ENCODE measurements at places on chromosomes 7 and 10. TPM values are rescaled to one million over a fixed set of nuclear protein-coding genes. Genes with fewer than 3 reads are reported as not detected.

The CALHM1 gene
- total RNA-seq, result not detected

The ETV1 gene
- 4.7 TPM for total RNA-seq

The TAS2R3 gene
- 0.18 TPM for total RNA-seq

The ZFAND4 gene
- total RNA-seq, result 22.8 TPM

The ELAPOR2 gene
- total RNA-seq, result not detected

DNA sequence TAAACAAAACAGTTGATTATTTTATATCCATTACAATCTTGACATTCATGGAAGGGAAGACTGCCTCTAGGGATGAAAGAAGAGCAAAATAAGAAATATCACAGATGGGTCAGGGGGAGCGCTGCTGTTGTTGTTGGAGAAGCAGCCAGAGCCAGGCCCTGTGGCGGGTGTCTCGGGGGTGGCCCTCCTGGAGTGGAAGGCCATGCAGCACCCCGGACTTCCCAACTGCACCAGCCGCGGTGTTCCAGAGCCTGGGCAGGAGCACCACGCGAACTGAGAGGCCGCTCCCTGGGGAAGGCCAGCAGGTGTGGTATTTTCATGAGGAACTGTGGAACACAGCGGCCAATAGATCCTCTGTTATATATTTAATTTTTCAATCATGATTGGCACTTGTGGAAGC, 72.4 kb upstream of the VSTM2A start:
- DNase-seq, result no peak

DNA sequence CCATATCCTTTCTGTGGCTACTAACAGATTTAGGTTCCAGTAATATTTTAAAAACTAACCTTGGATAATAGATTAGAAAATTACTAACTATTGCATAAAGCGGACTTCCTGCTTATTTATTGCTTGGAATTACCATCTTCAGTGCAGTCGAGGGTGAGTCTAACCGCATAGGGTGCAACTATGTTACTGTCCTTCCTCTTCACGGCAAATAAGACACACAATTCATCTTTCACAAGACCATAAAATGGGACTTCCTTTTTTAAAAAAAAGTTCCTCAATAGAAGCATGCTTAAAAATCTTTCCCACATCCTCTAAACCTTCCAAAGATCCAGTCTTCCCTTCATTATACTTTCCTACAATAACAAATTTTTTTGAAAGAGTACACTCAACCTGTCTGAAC, 2.1 kb downstream of the SLC25A40 start:
- DNase-seq, result no peak

GRCh38 chr7:114923403-114923713, 1.5 kb downstream of the MDFIC start:
- DNase-seq, result no peak

GRCh38 chr10:86087716-86088115, 278.9 kb downstream of the GRID1 start:
- DNase-seq, result no peak

DNA sequence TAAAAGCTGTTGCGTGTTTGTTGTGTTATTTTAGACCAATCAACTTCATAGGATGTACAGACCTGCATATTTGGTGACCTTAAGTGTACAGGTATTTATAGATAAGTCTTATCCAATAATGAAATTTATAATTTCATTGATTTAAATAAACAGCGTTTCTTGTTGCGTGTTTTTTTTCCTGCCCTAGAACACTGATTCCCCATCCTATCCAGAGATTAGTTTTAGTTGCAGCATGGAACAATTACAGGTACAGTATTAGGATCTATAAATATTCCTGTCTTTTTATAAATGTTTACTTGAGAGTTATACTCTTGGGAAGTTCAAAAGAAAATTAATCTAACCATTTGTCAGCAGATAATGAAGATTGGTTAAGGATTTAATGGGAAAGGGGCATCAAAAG, 2.1 kb upstream of the BMI1 start:
- no peak for DNase-seq

DNA sequence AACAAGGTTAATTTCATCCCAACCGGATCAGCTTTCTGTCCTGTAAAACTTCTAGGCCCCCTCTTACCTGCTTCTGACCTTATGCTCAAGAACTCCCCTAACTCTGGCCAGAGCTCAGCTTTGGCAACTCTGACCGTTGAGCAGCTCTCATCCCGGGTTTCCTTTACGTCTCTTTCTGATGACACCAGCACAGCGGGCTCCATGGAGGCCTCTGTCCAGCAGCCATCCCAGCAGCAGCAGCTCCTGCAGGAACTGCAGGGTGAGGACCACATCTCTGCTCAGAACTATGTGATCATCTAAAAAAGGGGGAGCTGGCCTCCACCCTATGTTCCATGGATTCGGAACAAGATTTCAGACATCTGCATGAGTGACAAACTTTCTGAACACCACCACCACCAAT, 117.6 kb downstream of the GLCCI1 start:
- no peak for DNase-seq
